Activated T-helper 2 cell treated with anti-CD3 and anti-CD28 coated beads, Interferon-gamma antibody, Interleukin-2, Interleukin-4, amounts not matched to agents 10 μg/mL and 5 μg/mL and 100 μg/mL, durations not matched to agents 14 hours and 24 hours and 36 hours (primary cell): ENCODE measurements at places on chromosomes 5 and 9. TPM values are rescaled to one million over a fixed set of nuclear protein-coding genes. Genes with fewer than 3 reads are reported as not detected.

Gene SLC1A3
- not detected in 2 replicates for total RNA-seq

- no peak for DNase-seq
Measured at GRCh38 chr9:132241483-132241839, 79.6 kb downstream of the NTNG2 start.

Gene ZNF300
- 0.39 and 0.52 TPM in 2 replicates for total RNA-seq

Gene TMCO6
- total RNA-seq: 40.2 and 40.7 TPM in 2 replicates

DNA sequence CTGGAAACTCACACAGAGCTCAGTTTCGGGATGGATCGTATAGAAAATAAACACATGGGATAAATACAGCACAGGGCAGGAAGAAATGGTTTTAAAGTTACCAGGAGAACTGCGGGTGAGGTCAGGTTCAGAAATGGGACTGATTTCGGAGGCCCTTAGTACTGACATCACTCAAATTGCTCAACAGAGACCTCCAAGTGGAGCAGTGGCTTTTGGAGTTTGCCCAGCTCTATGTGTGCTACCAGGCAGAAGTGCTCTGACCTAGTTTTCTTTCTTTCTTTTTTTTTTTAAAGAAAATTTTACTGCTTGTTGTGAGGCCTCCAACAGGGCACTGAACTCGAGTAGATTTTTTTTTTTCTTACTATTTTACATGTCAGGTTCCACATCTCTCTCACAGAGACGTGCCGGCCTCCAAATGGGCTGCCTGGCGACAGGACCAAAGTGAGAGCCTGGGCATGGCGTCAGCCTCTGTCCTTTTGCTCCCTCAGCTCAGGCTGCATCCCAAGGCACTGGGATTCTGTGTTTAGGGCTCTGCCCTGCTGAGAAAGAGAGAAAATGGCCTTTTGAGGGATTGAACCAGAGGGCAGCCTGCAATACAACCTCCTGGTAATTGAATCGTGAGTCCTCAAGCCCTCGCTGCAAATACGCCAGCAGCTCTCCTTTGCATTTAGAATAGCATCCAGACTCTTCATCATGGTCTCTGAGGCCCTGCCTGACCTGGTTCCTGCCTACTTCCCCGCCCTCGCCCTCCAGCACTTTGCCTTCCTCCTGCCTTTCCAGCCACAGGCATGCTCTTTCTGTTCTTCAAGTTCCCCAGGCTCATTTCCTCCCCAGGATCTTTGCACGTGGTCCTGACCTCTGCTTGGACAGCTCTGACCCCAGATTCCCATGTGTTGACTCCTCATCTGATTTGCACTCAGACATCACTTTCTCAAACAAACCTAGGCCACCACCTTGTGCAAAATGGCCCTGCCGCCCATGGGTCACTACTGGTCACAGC lies 173.5 kb downstream of the FGF1 start:
- no peak for DNase-seq

DNA sequence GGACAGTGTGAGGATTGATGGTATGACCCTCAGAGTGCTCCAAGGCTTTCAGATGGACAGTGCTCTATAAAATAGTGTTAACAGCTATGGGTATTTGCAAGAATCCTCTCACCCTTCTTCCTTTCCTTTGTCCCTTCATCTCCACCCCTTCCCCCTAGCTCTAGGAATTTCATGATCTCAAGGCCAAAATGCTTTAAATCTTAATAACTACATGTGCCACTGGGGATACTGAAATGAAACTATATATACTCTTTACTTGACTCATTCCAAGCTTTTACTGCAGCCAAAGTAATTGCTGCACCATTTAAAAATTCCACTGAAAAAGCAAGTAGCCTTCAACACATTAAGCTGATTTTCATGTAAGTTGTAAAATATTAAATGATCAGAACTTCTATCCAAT lies 361.6 kb upstream of the SLC30A5 start:
- DNase-seq: no peak

Gene RNF183
- total RNA-seq: 0.30 TPM in 1 of 2 replicates, not detected in the other

Gene CD274
- total RNA-seq: 36.7 and 40.5 TPM in 2 replicates

Gene TMEM215
- total RNA-seq: not detected in 2 replicates

Gene HMCN2
- not detected in 2 replicates for total RNA-seq

GRCh38 chr5:6910950-6911349 lies 197.7 kb downstream of the TENT4A start:
- DNase-seq: no peak

DNA sequence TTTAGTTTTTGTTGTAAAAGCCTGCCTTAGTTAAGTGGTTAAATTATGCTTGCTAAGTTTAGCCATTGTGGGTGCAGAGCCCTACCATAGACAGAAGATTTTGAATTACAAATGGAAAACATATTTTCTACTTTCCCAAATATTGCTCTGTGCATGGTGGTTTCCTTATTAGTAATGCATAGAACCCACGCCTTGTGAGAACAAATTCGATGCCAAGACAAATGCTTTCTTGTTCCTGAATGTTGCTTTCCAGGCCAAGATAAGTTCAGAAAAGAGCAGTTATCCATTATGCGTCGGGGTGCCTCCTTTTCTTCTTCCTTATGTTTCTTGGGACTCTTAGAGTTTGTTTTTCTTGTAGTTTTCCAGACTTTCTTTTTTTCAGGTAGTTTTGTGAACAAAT lies 31.0 kb upstream of the GARNL3 start:
- no peak for DNase-seq

GRCh38 chr9:117835798-117836197 lies 131.6 kb downstream of the TLR4 start:
- no peak for DNase-seq

Gene FOXD4L5
- total RNA-seq: 0.09 and 0.23 TPM in 2 replicates

DNA sequence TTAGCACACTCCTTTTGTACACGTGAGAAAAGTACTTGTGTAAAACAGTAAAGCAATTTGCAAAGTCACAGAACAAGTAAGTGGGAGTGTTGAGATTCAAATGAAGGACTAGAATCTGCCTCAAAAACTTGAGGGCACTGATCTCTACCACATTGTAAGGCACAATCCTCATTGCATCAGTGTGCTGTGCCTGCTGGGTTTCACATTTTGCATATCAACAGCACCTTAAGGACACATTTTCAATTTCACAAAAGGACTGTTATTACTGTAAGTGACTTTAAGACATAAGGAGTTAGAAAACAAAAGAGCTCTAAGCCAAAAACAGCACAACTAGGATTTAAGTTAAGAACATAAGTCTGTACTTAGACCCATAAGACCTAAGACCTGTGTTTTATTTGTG lies 44.7 kb upstream of the HK3 start:
- DNase-seq: no peak

Gene SLC36A2
- total RNA-seq: not detected in 2 replicates

Gene SPINK7
- total RNA-seq: not detected in 2 replicates

GRCh38 chr5:157326440-157327005 lies 60.6 kb downstream of the CYFIP2 start:
- no peak for DNase-seq

DNA sequence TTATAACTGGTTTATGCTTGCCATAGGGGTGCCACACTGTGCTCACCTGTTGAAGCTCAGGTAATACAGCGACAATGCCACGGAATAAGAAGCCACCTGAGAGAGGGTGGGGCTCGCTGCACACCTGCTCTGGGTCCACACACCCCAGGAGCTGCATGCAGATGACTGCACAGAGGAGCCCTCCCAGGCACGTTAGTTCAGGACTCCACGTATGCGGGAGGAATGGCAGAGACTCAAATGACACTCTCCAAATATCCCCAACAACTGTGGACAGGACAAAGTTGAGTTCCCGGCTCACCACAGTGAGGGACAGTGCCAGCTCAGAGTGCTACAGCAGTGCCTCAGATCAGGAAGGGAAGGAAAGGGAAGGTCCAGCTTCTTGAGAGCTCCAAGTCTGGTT lies 5.8 kb upstream of the FCN1 start:
- no peak for DNase-seq

GRCh38 chr9:125409637-125410521 lies 148.3 kb downstream of the GAPVD1 start:
- peak; percentile 21 for DNase-seq

Gene PAM
- 48.0 and 59.9 TPM in 2 replicates for total RNA-seq

Gene RNF208
- 9.5 and 10.1 TPM in 2 replicates for total RNA-seq

DNA sequence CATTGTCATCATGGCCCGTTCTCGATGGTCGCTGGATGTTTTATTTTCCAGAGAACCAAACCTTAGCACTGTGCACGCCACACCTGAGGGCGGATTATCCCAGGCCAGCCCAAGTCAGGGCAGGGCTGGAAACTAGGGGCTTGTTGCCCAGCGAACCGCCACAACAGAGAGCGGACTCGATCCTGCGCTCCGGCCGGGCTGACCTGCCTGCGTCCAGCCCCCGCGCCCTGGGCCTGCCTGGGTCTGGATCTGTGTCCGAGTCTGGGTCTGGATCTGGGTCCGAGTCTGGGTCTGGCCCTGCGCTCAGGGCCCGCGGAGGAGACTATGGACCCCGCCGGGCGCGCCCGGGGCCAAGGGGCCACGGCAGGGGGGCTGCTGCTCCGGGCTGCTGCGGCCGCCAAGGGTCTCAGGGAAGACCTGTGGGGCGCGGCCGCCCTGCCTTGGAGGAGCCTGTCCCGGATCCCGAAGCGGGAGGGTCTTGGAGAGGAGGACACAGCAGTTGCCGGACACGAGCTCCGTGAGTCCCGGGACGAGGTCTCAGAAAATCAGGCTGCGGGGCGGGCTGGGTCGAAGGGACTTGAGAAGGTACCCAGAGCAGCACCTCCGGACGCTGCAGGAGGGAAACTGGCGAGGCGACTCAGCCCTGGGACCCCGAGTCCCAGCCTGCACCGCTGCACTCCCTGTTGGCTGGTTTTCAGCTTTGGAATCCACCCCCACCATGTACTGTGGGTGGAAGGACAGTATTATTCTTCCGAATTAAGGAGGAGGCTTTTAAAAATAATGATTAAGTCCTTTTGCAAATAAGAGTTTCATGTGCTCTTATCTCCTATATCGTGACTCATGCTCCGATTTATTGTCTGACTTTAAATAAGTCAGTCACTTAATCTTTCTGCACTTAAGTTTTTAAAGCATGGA lies at the start of gene ANKDD1B:
TSS of gene ANKDD1B (plus strand) at position 143 of the 915 bp plus-strand sequence. CDS start at position 325, 182 bp downstream.
- DNase-seq: no peak

Gene CXXC5
- 1.3 and 2.9 TPM in 2 replicates for total RNA-seq

Gene SPINK14
- total RNA-seq: not detected in 2 replicates

- no peak for DNase-seq
Measured at GRCh38 chr9:114169952-114170770, 14.8 kb downstream of the COL27A1 start.

GRCh38 chr9:71632776-71633175 lies 135.5 kb downstream of the CEMIP2 start:
- no peak for DNase-seq

- DNase-seq: no peak
Measured at GRCh38 chr9:79583952-79584654, 12.3 kb downstream of the TLE4 start.

GRCh38 chr9:38380872-38381534 lies 11.5 kb upstream of the ALDH1B1 start:
- DNase-seq: no peak

- no peak for DNase-seq
Measured at GRCh38 chr9:121584421-121584820, 67.0 kb upstream of the DAB2IP start.

DNA sequence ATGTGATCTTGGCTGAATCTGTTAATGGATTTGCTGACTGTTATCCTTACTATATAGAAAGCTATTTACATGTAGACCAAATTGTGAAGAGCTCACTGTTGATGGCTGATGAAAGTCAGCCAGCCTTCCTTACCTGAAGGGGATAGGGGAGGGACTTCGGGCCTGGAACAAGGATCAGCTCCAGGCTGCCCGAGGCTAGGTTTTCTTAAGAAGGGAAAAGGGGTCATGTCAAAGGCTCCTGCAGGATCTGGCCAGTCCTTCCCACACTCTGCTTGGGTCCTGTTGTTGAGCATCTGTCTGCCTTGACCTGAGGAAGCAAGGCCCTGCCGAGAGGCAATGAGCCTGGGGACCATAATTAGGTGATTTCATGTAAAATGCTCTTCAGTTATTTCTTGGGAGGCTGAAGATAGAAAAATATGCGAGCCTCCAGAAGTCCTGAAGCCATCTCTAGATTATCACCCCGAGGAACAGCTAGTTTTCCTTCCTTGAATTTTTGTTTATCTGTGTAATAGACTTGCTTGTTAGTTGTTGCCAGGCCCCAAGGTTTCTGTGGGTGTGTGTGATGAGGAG lies 261.4 kb downstream of the PDZD2 start:
- no peak for DNase-seq

Gene CA9
- 0.89 and 1.2 TPM in 2 replicates for total RNA-seq

GRCh38 chr5:171640480-171640879 lies 145.1 kb upstream of the SMIM23 start:
- no peak for DNase-seq

Gene PRDM9
- total RNA-seq: not detected in 2 replicates

GRCh38 chr5:61176631-61177030 lies 14.4 kb upstream of the SMIM15 start:
- no peak for DNase-seq

DNA sequence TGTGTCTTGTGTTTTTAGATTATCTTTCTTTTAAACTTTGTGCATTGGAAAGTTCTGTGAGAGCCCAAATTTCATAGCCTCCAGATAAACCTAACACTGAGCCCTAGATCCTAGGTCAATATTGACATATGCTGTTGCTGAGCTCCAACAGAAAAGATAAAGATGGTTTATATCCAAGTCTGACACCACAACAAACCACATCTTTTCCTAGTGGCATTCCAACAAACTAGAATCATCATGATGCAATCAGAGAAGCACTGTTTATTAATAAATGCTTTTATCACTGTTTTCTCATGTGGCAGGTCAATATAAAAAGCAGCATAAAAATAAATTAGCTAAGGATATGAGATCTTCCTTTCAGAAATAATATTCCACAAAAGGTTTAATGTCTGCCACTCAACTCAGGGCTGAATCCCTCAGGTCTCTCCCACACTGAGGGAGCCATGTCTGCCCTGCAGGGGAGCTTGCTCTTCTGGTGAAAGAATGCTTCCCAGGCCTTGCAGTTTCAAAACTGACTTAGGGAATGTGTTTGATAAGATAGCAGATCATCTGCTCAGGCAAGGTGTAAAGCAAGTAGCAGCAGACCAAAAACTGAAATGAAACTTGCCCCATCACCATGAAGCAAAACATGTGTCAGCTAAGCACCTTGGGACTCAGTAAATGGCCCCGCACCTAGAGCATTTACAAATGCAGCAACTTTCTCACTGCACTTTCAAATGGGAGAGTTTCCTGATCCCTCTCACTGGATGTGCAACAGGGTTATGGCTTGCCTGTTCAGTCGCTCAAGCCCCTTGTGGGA lies 493.0 kb downstream of the AGTPBP1 start:
- no peak for DNase-seq

- no peak for DNase-seq
Measured at GRCh38 chr5:66015196-66015960, 89.0 kb downstream of the ERBIN start.

GRCh38 chr5:176719113-176719739 lies 71.9 kb downstream of the TSPAN17 start:
- DNase-seq: no peak

GRCh38 chr9:96040591-96041461 lies 165.3 kb downstream of the ERCC6L2 start:
- no peak for DNase-seq

Gene DAB2
- total RNA-seq: not detected in 2 replicates

Gene GPR150
- 0.11 and 0.14 TPM in 2 replicates for total RNA-seq

Gene CFAP77
- not detected in 2 replicates for total RNA-seq
